ENCODE measurements at places on chromosomes 12 and 14.

- DNase-seq: no peak
These were observed 42.4 kb downstream of the DUSP16 start for GRCh38 chr12:12520273-12520672.

- DNase-seq: no peak
These were observed 3.3 kb downstream of the ALDH6A1 start for GRCh38 chr14:74080820-74081460.

DNA sequence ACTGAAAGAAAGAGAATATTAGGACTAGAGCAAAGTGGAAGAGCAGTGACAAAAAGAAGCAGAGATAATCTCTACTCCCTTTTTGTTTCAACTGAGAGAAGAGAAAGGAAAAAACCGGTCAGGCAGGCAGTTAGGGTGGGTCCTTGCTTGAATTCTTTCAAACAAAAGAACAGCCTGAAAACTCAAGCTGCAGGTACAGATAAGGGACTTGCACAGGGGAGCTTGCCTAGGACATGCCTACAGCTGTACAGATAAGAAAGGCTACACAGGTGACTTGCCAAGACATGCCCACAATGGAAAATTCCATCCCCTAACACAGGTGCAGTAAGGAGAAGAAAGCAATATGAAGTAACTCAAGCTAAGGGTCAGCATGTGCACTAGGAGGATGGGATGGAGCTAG is 532.2 kb upstream of the MIS18BP1 start:
- no peak for DNase-seq

DNA sequence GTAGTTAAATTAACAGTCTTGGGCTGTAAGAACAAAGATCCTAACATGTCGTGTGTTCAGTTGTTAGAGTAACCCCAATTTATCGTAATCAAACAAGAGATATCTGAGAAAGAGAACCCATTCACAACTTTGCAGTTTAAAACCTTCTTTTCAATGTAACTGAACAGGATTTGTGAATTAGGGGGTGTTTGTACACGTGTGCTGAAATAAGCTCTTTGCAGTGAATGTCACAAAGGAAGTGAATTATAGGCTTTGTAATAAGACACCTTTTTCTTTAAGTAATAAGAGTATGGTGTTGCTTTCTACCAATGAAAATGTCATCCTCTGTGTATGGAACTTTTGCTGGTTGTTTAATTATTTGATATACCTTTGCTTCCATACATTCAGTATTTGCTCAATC is 114.0 kb downstream of the ALX1 start:
- DNase-seq: no peak

GRCh38 chr12:10354071-10354470 is 35.8 kb downstream of the KLRK1 start:
- no peak for DNase-seq

DNA sequence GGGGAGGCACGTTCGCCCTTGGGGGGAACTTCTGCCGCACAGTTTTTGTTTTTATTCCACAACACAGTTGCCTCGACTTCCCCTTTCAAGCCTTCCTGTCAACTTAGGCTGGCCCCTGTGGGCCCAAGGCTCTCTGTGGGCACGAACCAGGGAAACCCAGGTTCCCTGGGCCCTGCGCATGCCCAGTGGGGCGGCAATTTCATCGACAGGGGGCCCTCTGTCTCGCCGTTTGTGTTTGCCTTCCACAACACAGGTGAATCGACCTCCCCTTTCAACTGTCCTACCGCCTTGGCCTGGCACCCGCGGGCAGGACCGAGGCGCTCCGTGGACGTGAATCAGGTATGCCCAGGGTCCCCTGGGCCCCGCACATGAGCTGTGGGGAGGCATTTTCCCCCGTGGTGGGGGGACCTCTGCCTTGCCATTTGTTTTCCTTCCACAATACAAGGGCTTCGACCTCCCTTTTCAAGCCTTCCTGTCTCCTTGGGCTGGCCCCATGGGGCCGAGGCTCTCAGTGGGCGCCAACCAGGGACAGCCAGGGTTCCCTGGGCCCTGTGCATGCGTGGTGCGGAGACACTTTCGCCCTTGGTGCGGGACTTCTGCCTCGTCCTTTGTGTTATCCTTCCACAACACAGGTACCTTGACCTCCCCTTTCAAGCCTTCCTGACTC is 354.0 kb downstream of the ALG10 start:
- no peak for DNase-seq

DNA sequence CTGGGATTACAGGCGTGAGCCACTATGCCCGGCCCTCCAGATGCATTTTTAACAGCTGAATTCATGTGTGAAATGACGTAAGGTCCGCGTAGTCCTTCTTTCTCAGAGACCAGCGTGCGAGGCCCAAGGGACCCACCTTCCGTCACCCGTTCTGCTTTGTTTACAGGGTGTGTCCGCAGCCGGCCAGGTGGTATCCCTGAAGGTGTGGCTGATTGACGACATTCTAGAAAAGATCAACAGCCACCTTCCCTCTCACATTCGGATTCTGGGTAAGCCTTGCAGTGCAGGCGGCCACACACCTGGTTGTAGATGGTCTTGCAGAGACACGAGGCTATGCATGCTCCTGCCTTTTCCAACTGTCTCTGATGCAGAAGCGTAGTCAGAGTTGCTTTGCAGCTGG is 9.9 kb downstream of the PUS1 start:
- no peak for DNase-seq

DNA sequence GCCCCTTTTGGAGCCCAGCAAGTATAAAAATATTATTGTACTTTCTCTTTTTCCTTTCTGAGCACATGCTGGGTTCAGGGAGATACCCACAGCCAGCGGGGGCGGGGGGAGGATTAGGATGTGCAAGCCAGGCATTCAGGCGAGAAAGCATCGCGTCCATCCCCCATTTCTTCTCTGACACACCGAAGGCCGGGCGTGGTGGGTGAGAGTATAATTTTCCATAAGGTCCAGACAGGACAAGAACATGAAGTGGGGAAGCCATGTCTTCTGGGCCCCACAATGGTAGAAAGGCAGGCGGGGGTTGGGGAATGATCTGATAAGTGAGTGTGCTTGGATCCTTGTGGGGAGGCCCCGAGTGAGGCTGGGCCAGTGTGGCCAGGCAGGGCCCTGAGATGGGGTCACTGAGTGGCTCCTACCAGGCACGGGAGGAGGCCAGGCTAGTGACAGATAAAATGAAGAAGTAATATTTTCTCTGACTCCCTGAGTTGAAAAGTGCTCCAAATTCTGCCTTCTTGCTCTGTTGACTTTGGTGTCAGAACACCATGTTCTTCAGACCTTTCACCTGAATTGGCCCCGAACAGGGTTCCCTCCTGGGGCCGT is 10.7 kb upstream of the LRTM2 start:
- DNase-seq: no peak

- no peak for DNase-seq
These were observed 105.1 kb upstream of the SEL1L start for GRCh38 chr14:81638656-81639280.

GRCh38 chr12:47930634-47931033 is 25.8 kb upstream of the VDR start:
- no peak for DNase-seq

GRCh38 chr12:32062881-32063280 is 43.8 kb upstream of the BICD1 start:
- DNase-seq: no peak

- DNase-seq: no peak
These were observed 26.8 kb downstream of the CCNK start for GRCh38 chr14:99507860-99508640.

DNA sequence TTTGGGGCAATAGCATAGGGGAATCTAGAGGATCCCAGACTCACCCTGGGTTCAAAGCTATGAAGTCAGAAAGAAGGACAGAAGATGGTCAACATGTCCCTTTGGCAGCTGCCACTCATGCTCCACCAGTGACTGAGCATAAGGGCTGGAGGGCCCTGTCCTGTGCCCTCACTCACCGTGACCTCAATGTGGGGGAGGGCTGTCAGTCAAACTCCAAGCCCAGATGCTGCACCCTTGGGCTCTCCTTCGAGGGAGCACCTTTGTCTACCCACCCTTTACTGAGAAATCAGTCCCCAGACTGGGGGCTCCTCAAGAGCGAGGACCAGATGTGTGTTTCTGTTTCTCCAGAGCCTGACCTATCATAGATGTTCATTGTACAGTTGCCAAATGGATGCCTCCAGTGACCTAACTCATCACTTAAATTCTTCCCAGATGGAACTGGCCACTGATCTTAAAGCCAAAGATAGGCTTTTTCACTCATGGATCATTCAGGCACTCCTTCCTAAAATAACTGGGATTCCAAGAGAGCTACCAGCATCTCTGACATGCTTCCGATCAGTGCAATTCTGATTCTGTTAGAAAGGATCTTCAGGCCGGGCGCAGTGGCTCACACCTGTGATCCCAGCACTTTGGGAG is 27.2 kb upstream of the VSX2 start:
- no peak for DNase-seq

DNA sequence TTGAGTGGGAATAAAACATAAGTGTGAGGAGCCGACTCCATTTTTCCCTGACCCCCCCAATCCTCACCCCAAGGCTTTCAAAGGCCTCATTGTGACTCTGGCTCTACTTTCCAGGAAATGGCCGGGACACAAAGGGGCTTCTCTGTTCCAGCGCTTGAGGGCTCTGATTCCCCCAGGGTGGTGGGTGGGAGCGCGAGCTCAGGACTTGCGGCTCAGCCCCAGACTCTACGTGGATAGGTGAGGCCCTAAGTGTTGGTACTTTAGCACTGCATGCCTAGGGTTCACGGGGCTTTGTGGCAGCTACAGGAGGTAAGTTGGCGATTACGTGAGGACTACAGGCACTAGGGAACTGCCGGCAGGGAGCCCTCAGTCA is 553 bp downstream of the CNPY2 start:
- peak; percentile 35 for DNase-seq

- no peak for DNase-seq
These were observed 118.6 kb downstream of the APAF1 start for GRCh38 chr12:98763656-98764055.

DNA sequence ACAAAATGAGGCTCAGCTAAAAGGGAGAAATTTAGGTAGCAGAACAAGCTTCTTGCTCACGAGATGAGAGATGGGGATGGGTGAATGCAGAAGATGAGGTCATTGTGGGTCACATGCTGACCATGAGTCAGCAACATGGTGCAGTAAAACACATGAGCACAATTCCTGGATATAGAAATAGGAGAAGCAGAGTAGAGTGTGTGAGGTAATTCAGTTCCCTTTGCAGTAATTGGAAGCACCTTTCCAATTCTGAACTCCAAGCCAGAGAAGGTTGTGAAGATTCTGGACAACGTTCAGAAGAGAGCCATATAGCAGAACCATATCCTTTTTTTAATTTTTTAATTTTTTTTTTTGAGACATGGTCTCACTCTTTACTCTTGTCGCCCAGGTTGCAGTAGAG is 62.0 kb upstream of the LMNTD1 start:
- DNase-seq: no peak

GRCh38 chr14:55481769-55482168 is 41.4 kb upstream of the TBPL2 start:
- no peak for DNase-seq

DNA sequence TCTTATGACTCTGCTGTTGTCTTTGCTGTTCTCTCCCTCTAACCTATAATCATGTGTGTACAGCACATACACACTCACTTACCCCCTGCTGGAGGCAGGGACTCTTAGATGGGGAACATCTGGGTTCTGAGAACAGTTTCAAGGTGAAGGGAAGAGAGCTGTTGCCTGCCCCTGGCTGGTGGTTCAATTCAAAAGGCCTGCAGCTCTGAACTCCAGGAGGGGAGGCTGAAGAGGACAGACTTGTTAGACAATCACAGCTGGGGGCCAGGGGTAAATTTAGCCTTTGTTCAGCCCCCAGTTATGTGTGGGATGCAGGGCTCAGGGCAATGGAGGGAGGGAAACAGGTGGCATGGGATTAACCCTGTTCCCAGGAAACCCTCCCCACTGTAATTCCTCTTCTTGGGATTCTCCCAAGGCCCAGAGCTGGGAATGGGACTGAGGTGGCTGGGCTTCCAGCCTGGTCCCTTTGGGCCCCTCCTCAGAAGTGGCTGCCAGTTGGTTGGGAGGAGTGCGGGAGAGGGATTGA is 1.9 kb downstream of the MYL6B start:
- no peak for DNase-seq

GRCh38 chr12:26527682-26528081 is 305.3 kb downstream of the ITPR2 start:
- no peak for DNase-seq

DNA sequence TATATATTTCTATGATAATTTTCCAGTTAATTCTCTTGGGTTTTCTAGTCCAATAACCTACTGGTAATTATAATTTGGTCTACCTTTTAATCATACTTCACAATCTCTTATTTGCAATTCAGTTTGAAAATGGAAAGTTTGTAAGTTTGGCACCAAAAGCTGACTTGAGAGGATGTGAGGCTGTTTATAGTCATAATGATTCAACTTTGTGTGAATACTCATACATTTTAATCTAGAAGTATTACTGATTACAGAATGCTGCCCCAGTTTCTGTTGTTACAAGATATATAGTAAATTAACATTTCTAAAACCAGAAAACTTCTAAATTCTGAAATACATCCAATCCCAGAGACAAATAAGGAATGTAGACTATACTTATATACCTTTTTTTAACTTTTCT is 158.2 kb downstream of the SLC38A4 start:
- DNase-seq: no peak

- no peak for DNase-seq
These were observed 72.9 kb downstream of the ASCL4 start for GRCh38 chr12:107847430-107847829.

- no peak for DNase-seq
These were observed 15.9 kb downstream of the GOLGA3 start for GRCh38 chr12:132812631-132813305.

- peak; percentile 69 for DNase-seq
These were observed 8.6 kb upstream of the ASB2 start for GRCh38 chr14:93984987-93985410.

DNA sequence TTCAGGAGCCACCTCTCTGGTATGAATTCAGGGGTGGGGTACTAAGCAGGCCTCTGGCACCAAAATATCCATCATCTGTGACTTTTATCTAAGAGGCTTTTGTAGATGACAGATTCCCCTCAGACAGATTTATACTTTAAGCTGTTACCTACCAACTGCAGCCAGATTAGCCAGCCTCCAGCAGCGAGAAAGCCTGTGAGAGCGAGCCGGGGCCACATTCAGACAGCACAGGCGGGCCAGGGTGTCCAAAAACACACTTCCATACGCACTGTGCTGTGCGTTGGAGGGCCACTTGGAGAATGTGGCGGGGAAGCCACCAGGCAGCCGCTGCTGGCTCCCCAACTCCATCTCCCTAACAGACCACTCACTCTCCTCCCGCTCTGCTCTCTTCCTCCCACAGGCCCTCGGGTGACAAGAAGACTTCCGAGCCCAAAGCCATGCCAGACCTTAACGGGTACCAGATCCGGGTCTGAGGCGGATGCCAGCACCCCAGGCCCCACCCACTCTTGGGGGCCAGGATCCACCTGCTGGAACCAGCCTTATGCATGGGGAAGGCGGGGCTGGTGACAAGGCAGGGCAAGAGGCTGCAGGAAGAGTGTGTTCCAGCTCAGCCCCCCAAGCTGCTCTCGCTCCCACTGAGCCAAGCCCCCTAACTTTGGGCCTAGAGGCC is 17.4 kb downstream of the VASH1 start:
- DNase-seq: no peak
